ENCODE measurements at places on chromosomes 1 and 21. TPM values are rescaled to one million over a fixed set of nuclear protein-coding genes. Genes with fewer than 3 reads are reported as not detected.

CACNA1S gene
- not detected for total RNA-seq

CLEC20A gene
- total RNA-seq, result not detected

C1orf226 gene
- 0.07 TPM for total RNA-seq

SLC45A1 gene
- total RNA-seq, result 0.16 TPM

C1orf141 gene
- not detected for total RNA-seq

EFNA3 gene
- total RNA-seq, result 5.1 TPM

- peaks cover 10% of the 10 kb centered on the region for H3K36me3 ChIP-seq
- H3K27ac ChIP-seq, result peak overlapping the region; percentile 93
- no peak for DNase-seq
- no peaks in the 10 kb centered on the region for H3K27me3 ChIP-seq
- peak overlapping the region; percentile 91 for H3K4me3 ChIP-seq
Observed at GRCh38 chr1:229507502-229507901, 639 bp downstream of the NUP133 start.

DNA sequence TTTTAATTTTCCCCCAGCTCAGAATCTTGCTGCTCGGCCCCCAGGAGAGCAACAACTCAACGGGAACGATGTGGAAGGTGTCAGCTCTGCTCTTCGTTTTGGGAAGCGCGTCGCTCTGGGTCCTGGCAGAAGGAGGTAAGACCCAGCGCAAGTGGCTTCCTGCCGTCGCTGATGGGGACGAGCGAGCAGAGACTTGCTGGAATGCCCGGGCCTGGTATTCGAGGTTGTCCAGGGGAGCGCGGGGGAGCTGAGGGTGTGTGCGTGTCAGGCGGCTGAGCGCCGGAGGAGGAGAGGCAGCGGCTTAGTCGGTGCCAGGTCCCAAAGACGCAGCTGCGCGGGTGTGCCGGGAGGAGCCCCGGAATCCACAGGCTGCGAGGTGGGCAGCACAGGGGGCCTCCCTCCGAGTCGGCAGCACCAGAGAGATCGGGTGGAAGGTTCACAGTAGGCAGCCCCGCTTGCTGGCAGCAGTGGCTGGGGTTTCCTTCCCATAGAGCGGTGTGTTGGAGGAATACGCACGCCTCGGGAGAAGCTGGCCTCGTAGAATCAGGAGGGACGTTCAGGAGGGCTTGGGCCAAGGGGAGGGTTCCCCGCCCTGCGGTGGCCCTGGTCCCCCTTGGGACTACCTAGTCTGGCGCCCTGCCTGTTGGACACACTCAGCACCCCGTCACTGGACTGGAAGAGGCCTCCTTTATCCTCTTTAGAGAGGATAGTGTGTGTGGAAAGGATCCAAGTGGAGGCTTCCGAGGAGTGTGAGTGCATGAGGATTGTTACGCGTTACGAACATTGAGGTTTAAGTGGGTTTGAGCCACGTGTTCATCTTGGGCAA lies 547 bp downstream of the PDPN start:
- no peaks in the 10 kb centered on the region for H3K36me3 ChIP-seq
- no peaks in the 10 kb centered on the region for H3K4me1 ChIP-seq
- no peak overlapping the region for H3K4me3 ChIP-seq
- H3K27me3 ChIP-seq, result peaks cover 53% of the 10 kb centered on the region
- DNase-seq, result no peak
- no peak overlapping the region for H3K27ac ChIP-seq

GRCh38 chr1:11434501-11434900 lies 44.5 kb upstream of the DISP3 start:
- no peak overlapping the region for H3K27ac ChIP-seq
- H3K36me3 ChIP-seq, result no peaks in the 10 kb centered on the region
- H3K4me3 ChIP-seq, result no peak overlapping the region
- peaks cover 9% of the 10 kb centered on the region for H3K4me1 ChIP-seq

GRCh38 chr1:159958719-159959380 lies 4.8 kb upstream of the SLAMF9 start:
- DNase-seq, result no peak
- H3K27ac ChIP-seq, result no peak overlapping the region
- H3K4me1 ChIP-seq, result peaks cover 3% of the 10 kb centered on the region
- H3K4me3 ChIP-seq, result no peak overlapping the region
- no peaks in the 10 kb centered on the region for H3K36me3 ChIP-seq
- peaks cover 8% of the 10 kb centered on the region for H3K27me3 ChIP-seq

DNA sequence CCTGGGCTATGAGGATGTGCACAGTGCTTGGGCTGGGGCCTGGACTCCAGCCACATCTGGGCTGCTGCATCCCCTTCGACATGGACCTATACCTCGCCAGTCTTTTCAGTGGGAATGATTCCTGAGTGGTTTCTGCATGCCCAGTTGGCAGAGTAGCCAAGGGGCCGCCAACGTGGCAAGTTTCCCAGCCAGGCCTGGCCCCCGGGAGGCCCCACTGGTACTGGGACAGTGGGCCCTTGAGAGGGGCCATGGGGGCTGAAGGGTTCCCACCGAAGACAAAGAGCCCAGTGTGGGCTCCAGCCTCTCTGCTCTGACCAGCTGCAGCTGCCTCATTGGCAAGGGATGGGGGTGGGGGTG lies 15.4 kb downstream of the RAP1GAP start:
- no peaks in the 10 kb centered on the region for H3K36me3 ChIP-seq
- H3K27ac ChIP-seq, result no peak overlapping the region
- H3K27me3 ChIP-seq, result peaks cover 14% of the 10 kb centered on the region
- H3K4me1 ChIP-seq, result peaks cover 8% of the 10 kb centered on the region

- no peak overlapping the region for H3K4me3 ChIP-seq
- H3K27ac ChIP-seq, result no peak overlapping the region
- no peak for DNase-seq
- H3K36me3 ChIP-seq, result peaks cover 2% of the 10 kb centered on the region
Observed at GRCh38 chr1:179164494-179164893, 65.0 kb downstream of the ABL2 start.

GRCh38 chr1:62425041-62425440 lies 11.8 kb upstream of the USP1 start:
- H3K4me3 ChIP-seq, result no peak overlapping the region
- no peak for DNase-seq
- H3K27me3 ChIP-seq, result no peaks in the 10 kb centered on the region
- no peaks in the 10 kb centered on the region for H3K36me3 ChIP-seq
- no peaks in the 10 kb centered on the region for H3K4me1 ChIP-seq

All from activated CD8-positive, alpha-beta T cell treated with anti-CD3 and anti-CD28 coated beads for 36 hours (primary cell).